ENCODE measurements at places on chromosomes 4 and X. TPM values are rescaled to one million over a fixed set of nuclear protein-coding genes. Genes with fewer than 3 reads are reported as not detected.

The PRKG2 gene
- total RNA-seq, result 1.4 TPM

The MAOB gene
- not detected for total RNA-seq

The PITX2 gene
- total RNA-seq, result 0.72 TPM

The GAGE12H gene
- total RNA-seq, result not detected

The NDST3 gene
- not detected for total RNA-seq

The C4orf54 gene
- not detected for total RNA-seq

The ANKRD37 gene
- total RNA-seq, result 3.8 TPM

The DMP1 gene
- not detected for total RNA-seq

The CNOT6L gene
- total RNA-seq, result 10.9 TPM

The ABLIM2 gene
- 3.4 TPM for total RNA-seq

The GSX2 gene
- not detected for total RNA-seq

The NAT8L gene
- total RNA-seq, result 15.4 TPM

The ZNF630 gene
- total RNA-seq, result 0.49 TPM

The FAM199X gene
- total RNA-seq, result 19.4 TPM

The PDE5A gene
- 0.34 TPM for total RNA-seq

The EDA gene
- total RNA-seq, result 0.76 TPM

The SLC4A4 gene
- 1.8 TPM for total RNA-seq

The LAMP2 gene
- total RNA-seq, result 110 TPM

The AASDH gene
- 3.6 TPM for total RNA-seq

The SPIN2A gene
- total RNA-seq, result 0.37 TPM

The STAP1 gene
- total RNA-seq, result not detected

The USP38 gene
- total RNA-seq, result 9.5 TPM

The CLCN4 gene
- total RNA-seq, result 3.6 TPM

The RAB40A gene
- total RNA-seq, result not detected

The SLC49A3 gene
- total RNA-seq, result not detected

The HSFX3 gene
- total RNA-seq, result not detected

The SPANXB1 gene
- 2.5 TPM for total RNA-seq

The CFAP99 gene
- total RNA-seq, result not detected

The STATH gene
- not detected for total RNA-seq

The SMIM10 gene
- total RNA-seq, result not detected
